ENCODE measurements at places on chromosomes 13 and 19.

GRCh38 chr19:33394723-33395560, 21.4 kb downstream of the CEBPG start:
- no peak for DNase-seq

GRCh38 chr13:43445668-43446067, 341.1 kb downstream of the ENOX1 start:
- no peak for DNase-seq

DNA sequence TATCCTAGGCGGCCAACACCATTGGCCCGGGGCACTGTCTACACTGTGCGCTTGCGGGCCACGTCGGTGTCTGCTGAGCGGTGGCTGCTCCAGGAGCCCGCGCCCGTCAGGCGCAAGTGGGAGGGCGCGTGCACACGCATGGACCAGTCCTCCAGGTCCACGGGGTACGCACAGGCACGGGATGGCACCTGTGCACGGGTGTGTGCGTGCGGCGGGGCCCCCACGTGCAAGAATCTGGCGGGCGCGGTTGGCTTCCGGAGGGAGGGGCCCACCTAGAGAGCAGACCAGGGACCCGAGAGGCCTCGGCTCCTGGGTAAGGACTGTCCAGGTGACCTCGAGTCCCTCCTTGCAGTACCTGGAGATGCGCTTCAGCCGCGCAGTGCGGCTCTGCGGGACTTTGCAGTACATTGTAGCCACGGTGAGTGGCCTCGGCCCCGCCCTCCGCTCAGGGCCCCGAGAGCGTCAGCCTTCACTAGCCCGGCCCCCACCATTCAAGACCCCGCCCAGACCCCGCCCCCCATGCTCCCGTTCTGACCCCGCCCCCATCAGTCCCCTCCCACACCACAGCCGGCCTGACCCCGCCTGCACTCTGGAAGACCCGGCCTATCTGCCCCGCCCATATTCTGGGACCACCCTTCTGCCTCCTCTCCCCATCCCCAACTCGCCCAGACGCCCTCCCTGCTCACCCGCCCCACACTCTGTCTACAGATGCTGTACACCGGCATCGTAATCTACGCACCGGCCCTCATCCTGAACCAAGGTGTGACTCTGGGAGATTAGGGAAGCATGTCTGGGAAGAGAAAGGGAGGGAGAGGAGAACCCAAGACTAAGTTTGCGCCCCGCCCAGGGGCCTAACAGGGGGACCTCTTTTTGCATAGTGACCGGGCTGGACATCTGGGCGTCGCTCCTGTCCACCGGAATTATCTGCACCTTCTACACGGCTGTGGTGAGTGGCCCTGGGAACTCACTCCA, 2.3 kb downstream of the SLC5A5 start:
- DNase-seq = no peak

DNA sequence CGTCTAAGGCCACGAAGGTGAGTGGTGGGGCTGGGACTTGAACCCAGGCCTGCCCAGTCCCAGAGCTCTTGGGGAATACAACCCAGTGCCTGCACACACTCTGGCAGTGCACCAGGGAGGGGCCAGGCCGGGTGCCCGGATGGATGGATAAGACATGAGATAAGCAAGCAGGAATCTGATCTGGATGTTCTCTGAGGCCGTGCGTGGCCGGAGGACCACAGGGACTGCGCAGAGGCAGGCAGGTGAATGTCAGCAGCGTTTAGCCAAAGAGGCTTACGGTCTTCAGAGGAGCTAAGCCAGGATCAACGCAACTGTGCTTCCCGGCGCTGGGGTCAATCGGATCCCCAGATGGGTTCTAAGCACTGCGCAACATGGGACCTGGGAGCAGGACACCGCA, 1.5 kb downstream of the ZNF787 start:
- DNase-seq = peak; percentile 46

GRCh38 chr13:106888148-106888547, 320.2 kb upstream of the ARGLU1 start:
- DNase-seq = no peak

DNA sequence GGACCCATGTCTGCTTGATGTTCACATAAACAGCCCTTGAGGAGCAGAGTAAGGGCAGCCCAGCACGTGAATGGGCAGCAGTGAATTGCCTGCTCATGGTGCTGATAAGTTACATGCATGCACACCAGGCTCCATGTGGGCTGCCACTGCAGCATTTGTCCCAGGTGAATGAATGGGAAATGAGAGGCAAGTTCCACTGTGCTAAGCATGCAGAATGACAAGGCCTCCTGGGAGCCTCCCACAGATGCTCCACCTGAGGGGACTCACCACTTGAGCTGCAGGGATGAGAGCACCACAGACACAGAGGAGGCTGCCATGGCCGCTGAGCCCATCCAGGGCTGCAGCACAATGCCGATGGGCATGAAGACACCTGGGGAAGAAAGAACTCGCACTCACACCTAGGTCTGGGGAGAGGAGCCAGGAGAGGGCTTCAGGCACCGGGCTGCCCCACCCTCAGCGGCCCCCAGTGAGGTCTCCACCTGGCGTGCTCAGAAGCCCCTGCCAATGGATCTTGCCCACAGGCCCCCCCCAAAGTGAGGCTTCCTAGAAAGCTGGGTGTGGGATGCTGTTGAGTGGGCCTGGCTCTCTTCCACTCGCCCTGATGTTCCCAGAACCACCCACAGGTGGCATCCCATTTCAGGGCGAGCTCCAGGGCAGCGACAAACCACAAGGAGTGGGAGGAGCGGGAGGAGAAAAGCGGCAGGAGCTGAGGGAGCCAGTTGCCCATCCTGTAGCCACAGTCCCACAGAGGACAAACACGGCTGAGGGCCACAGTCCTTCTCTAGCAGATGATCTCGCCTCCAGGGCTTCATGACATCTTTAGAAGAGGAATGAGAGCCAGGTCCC, 73.8 kb downstream of the CCDC70 start:
- DNase-seq = peak; percentile 32
